ENCODE measurements at places on chromosomes 1 and 21.

- no peak for DNase-seq
These were observed 5.7 kb upstream of the CYP4B1 start for GRCh38 chr1:46793126-46793525.

DNA sequence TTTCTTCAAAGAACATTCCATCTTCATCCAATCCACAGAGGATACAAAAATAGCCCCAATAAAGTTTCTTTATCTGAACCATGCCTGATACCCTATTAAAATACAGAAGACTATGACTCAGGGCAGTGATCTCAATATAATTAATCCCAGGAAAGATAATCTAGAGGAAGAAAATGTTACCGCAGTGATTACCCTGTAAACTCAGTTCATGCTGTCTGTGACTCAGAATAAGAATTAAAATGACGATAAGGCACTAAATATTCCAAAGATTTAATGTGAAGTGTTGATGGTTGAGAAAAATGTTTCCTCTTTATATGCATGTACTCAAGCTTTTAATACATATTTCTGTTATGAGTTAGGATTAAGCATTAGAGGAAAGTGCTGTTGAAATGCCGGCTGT is 88.6 kb upstream of the LYPLAL1 start:
- DNase-seq: no peak

DNA sequence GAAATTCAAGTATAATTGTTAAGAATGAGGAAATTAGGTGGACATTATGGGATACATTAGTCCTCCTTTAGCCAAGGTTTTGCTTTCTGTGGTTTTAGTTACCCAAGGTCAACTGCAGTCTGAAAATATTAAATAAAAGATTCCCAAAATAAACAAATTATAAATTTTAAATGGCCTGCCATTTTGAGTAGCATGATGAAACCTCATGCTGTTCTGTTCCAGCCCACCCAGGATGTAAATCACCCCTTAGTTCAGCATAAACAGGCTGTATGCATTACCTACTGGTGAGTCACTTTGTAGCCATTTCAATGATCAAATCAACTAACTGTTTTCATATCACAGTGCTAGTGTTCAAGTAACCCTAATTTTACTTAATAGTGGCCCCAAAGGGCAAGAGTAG is 132.5 kb upstream of the LYPLAL1 start:
- DNase-seq: no peak

DNA sequence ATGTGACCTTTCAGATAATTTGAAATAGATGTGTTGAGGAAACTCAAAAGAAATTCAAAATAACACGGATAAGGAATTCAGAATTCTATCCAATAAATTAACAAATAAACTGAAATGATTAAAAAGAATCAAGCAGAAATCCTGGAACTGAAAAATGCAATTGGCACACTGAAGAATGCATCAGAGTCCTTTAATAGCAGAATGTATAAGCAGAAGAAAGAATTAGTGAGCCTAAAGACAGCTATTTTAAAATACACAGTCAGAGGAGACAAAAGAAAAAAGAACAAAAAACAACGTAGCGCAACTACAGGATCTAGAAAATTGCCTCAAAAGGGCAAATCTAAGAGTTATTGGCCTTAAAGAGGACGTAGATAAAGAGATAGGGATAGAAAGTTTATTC is 99.6 kb upstream of the SAMSN1 start:
- DNase-seq: no peak

DNA sequence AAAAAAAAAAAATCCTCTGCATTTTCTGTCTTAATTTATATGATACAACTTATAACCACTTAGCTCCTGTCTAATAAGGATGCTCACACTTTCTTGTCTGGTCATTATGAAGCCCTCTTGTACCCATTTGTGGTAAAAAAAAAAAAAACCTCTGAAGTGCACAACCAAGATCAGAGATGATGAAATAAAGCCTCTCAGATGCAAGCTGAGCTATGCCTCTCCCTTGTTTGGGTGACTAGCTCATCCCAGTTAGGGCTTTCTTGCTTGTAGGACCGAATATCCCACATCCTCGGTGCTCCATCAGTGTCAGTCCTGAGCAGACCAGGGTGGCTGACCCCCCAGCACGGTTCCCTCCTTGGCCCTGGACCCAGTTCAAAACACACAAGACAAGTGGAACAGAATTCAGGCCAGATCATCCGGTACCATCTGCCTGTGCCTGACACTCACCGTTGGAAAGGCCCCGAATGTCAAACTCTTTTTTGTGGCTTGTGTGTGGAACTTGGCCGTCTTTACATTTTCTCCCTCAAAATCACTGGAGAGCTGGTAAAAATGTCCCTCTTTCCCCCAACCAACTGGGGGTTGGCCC is 6.3 kb upstream of the SELENON start:
- DNase-seq: no peak

DNA sequence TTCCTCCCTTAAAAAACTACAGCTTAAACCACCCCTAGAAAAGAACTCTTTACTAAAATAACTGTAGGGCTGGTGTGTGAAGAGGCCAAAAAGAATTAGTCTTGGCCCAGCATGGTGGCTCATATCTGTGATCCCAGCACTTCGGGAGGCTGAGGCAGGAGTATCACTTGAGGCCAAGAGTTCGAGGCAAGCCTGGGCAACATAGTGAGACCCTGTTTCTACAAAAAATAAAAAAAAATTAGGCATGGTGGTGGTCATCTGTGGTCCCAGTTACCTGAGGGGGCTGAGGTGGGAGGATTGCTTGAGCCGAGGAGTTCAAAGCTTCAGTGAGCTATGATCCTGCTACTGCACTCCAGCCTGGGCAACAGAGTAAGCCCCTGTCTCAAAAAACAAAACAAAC is 44.9 kb downstream of the BCAR3 start:
- DNase-seq: no peak

DNA sequence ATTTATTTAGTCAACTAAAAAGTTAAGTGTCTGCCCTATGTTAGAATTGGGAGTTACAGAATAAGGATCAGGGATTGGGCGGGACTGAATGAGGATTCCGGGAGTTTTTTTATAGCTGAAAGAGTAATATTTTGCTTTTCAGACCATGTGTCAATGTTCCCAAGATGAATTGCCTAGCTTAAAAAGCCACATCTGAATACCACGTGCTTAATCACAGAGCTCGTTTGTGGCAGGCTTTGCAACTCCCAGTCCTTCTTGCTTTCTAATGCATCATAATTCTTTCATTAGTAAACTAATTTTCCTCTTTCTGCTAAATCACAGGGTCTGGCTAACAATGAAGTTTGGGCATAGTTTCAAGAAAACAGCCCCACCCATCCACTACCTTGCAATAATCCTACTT is 4.2 kb upstream of the BCL10 start:
- no peak for DNase-seq

- DNase-seq: no peak
These were observed 537.9 kb upstream of the NR5A2 start for GRCh38 chr1:199489594-199489993.

DNA sequence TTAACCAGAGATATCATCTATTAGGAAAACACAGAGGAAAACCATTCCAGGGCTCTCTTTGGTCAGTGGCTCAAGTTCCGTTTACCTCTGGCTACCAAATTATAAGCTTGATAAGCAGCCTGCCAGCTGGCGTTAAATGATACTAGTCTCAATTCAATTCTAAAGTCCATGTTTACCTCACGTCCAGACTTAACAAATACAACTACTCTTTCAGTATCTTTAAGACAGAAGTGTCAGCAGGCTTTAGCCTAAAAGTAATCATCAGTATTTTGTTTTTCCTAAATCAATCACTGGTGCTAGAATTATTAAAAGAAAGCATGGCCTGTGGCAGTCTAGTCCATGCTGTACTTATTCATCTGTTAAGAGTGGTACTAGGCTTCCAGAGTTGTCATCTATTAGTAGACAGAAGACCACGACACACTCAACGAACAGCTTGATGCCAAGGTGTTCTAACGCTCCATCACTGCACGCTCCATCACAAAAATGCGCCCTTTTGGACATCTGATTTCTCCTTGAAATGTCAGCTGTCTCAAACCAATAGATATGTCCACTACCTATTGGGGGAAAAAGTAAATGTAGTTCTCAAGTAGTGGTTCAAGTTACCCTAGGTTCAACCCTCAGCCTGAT is 1.5 kb downstream of the IVNS1ABP start:
- no peak for DNase-seq

DNA sequence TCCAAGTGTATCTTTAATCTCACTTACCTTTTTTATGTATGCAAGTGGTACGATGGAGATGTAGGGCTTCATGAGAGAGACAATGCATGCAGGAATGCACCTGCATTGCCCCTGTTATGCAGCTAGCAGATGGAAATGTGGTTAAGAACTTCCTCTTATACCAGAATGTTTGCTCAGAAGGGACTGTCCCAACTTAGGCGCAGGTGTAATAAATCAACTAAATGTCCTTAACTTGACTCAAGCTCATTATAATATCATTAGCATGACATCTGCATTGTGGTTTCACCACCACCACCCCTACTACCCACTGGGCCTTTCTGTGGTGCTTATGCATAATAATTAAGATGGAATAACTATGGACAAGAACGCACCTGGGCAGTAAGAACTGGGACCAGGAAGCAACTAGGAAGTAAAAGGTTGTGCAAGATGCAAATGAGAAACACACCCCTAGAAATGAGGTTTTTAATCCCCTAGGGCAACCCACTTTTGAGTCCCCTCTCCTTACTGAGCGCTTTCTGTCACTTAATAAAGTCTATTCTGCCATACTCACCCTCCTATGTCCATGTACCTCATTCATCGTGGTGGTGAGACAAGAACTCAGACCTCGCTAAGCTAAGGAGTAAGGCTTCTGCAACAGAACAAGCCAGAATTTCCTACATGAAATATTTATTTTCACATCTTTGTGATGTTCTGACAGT is 1103.3 kb upstream of the B3GALT2 start:
- DNase-seq: no peak

- no peak for DNase-seq
These were observed 67.1 kb downstream of the ZNF281 start for GRCh38 chr1:200342511-200343311.

- peak; percentile 51 for DNase-seq
These were observed 304 bp downstream of the PLPPR5 start for GRCh38 chr1:99004254-99004860.

GRCh38 chr1:109090196-109091077 is at the start of gene TMEM167B:
Gene TMEM167B, plus strand, starts transcription at chr1:109090764. Its CDS starts 109 bp downstream, at chr1:109090873.
- DNase-seq: peak; percentile 95

DNA sequence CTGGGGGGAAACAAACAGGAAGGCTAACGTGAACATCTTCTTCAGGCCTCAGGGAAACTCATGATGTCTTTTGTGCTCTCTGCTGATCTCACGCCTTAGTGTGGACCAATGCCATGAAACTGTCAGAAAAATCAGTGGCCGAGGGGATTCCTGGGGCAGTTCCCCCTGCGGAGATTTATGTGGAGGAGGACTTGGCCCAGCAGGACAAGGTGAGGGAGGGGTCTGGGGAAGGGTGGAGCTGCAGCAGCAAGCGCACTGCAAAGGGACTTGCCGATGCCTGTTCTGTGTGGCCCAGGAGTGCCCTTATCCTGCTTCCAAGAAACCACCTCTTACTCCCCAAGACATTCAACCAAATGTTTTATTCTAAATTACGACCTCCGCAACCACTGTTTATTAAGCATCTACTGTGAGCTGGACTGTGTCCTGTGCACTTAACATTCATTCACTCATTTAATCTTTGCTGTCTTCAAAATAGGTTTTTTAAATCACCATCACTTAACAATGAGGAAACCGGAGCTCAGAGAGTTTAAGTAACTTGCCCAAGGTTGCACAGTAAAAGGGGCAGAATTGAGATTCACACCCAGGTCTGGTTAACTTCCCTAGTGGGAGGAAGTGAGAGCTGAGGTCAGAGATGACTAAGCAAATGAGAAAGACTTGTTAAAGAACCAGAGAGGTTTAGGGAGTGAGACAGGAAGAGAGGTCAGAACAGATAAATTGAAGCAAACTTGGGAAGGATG is 49.7 kb downstream of the FHAD1 start:
- DNase-seq: no peak

GRCh38 chr1:25083481-25084345 is 148.6 kb downstream of the SYF2 start:
- DNase-seq: no peak

GRCh38 chr1:24364975-24365678 is 46.0 kb downstream of the GRHL3 start:
- no peak for DNase-seq

GRCh38 chr1:223802602-223803001 is 43.1 kb downstream of the TP53BP2 start:
- DNase-seq: no peak

DNA sequence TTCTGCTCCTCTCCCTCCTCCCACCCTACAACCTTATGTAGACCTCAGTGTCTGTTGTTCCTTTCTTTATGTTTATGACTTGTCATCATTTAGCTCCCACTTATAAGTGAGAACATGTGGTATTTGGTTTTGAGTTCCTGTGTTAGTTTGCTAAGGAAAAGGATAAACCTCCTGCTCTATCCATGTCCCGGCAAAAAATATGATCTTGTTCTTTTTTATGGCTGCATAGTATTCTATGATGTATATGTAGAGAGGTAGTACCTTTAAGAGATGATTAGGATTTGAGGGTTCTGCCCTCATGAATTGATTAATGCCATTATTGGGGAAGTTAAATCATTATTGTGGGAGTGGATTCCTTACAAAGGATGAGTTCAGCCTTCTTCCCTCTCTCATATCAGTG is 41.8 kb downstream of the LRIF1 start:
- no peak for DNase-seq

GRCh38 chr1:112388436-112388835 is 7.6 kb upstream of the CTTNBP2NL start:
- no peak for DNase-seq

DNA sequence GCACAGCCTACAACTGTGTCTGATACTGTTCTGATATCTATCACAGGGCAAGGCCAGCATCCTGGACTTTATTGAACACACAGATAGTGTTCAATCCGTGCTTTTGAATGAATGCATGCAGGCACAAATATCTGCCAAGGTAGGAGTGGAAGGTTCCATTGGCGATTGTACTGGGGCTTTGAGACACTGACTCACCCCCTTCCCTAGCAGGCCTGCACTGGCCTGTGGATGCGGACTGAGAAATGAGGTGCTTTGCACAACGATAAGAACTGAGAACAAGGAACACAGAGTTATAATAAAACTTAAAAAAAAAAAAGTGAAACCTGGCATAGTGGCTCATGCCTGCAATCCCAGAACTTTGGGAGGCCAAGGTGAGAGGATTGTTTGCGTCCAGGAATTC is 62.4 kb upstream of the NGF start:
- DNase-seq: no peak

DNA sequence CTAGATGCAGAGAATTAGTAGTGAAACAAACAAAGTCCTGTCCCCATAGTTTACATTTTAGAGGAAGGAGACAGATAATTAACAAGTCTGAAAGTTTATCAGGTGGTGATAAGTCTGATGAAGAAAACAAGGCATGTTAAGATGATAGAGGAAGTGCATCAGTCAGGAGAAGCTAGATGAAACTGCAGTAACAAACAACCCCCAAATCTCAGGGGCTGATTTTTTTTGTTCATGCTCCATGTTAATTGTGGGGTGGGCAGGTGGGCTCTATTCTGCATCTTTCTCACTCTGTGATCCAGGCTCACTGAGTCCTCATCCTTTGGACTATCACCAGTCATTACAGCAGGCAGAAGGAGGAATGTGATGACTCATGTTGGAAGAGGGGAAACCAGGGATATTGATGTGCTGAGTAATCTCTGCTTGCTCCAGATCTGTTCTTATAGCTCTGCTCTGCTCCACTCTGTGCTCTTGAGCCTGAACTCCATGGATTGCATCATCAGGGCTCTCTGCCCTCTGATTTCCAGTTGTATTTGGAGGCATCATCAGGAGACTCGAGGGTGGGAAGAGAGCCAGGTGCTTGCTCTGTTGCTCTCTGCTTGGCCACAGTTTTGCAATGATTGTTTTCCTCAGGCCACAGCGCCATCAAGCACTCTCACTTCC is 166.9 kb downstream of the IER5 start:
- no peak for DNase-seq

GRCh38 chr1:184350573-184350972 is 36.3 kb upstream of the C1orf21 start:
- DNase-seq: no peak
